ENCODE measurements at places on chromosomes 2 and 18.

DNA sequence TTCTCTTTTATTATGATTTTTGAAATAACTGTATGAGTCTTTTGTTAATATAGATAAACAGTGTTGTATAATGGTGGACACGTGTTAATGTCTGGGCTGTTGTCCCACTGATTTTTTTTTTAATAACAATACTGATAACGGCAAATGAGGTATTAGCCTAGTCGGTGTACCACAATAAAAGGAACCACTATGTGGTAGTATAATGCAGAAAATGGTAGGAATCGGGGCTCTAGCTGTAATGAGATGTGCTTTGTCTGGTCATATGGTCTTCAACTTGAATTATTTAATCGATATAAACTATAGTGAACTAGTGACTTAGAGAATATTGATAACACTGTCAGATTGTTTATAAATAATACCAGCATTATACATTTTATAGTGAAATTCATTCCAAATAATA, 517.9 kb upstream of the SPHKAP start:
- peak; percentile 67 for DNase-seq

GRCh38 chr2:157443795-157444640, at the start of gene CYTIP:
Gene CYTIP (minus strand): TSS chr2:157444089. CDS start chr2:157444020, 69 bp downstream.
- DNase-seq: no peak

- DNase-seq: peak; percentile 27
These were observed 456 bp downstream of the DOK1 start for GRCh38 chr2:74554820-74555531.

GRCh38 chr18:50038448-50038847, 156.5 kb downstream of the MYO5B start:
- DNase-seq: peak; percentile 1

GRCh38 chr2:10079870-10080535, at the start of gene CYS1:
Gene CYS1 (minus strand): TSS chr2:10080411. CDS start chr2:10080223, 188 bp downstream.
- no peak for DNase-seq

- peak; percentile 72 for DNase-seq
These were observed 24.4 kb downstream of the SGPP2 start for GRCh38 chr2:222448748-222449181.

- no peak for DNase-seq
These were observed 836 bp downstream of the STK11IP start for GRCh38 chr2:219598308-219599078.

DNA sequence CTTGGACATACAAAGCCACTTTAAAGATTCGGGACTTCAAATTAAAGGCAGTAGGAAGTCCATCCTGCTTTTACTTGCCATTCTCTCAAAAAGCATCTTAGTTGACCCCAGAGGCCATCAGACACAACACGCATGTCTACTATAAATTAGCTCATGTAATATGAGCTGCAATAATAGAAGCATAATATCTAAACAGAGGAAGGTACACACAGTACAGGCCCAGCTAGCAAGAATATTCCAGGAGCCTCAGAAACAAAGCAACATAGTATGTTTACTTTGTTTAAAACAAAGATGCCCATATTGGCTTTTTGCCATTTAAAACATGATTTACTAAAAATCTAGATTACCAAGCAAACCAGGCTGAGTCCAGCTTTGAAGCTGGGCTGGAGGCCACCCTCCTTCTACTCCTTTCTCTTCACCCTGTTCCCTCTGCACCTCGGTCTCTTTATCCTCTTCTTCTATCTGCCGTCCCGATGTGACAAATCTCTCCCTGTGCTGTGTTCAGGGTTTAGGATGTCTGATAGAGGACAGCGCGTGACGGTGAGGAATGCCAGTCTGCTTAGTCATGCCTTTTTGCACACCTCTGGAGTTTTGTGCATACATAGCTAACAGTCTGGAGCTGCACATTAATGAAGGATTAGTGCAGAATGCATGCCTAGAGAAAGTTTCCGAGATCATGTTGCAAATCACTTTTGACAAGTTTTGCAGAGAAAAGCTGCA, 28.2 kb downstream of the DTNA start:
- peak; percentile 38 for DNase-seq

GRCh38 chr18:5974696-5975095, 79.4 kb upstream of the TMEM200C start:
- no peak for DNase-seq

DNA sequence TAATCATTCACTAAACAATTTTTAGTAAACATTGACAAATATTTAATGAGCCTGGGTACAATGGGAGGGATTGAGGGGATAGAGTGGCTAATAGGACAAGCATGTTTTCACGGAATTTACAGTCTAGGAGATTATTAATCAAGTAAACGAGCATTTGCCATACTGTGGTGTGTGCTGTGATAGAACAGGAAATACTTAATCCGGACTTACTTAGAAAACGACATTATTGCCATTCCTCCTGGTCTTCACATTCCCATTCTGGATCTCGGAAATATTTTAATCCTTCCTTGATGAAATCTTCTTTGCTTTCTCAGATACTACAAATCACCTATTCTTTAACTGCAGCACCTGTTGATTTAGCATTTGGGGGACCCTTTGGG, 905 bp downstream of the TTLL4 start:
- DNase-seq: peak; percentile 72

DNA sequence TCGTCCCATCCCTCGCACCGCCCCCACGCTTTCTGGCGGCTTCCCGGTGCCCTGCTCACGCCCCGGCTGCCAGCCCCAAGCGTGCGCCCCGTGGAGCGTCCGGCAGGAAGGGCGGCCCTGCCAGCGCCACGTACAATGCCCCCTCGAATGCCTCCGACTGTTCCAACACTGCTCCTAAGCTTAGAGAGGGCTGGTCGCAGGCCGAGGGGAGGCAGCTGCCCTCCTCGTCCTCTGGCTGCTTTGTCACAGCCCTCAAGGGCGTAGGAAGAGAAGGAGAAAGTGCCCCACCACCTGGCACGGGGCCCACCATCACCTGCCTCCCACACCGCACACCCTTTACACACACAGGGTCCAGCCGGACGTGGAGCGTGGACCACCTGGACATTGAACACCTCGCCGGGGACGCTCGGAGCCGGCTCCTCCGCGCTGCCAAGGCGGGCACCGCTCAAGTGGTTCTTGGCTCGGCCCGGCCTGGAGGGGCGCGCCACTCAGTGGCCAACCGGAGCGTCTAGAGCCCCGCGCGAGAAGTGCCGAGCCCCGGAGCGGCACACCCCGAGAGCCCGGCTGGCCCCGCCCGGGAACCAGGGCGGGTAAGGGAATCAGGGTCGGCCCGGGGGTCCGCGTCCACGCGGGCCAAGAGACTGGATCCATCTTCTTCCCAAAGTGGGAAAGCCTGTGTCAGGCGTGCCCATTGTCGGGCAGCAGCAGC, 830 bp downstream of the DNER start:
- DNase-seq: no peak

DNA sequence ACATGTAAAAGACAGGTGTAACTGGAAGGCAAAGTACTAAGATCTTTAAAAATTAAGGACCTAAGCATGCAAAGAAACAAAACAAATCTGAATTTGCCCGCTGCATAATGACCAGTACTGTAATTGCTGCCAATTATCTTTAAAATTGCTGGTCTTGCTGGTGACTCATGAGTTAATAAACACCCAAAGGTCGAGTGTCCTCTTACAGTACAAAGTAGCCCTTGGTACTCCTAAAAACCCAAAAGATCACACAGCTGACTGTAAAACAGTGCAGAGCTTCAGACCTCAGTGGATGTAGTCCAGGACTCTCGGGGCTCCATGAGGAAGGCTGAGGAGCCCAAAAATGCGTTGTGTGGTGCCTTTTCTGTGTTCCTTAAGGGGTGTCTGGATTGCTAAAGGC, 308.7 kb downstream of the CNTNAP5 start:
- no peak for DNase-seq

DNA sequence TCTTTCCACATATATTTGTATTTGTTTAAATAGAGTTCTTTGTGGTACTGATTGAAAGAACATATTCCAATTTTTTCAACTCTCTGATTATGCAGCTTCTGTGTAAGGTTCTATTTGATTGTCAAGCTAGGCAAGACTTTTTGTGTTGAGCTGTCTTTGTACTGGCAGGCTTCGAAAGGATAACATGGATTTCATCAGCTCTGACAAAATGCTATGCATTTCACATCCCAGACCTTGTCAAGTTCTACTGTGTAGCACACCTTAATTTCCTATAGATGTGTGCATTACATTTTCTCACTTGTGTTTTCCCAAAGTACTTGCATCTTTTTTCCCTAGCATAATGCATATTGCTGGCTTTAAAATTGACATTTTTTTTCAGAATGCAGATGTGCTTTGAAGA, 555.0 kb upstream of the GYPC start:
- DNase-seq: no peak

GRCh38 chr2:168666339-168666738, 136.1 kb upstream of the NOSTRIN start:
- peak; percentile 76 for DNase-seq

- peak; percentile 81 for DNase-seq
These were observed 58.4 kb downstream of the ITGB1BP1 start for GRCh38 chr2:9364791-9365497.

DNA sequence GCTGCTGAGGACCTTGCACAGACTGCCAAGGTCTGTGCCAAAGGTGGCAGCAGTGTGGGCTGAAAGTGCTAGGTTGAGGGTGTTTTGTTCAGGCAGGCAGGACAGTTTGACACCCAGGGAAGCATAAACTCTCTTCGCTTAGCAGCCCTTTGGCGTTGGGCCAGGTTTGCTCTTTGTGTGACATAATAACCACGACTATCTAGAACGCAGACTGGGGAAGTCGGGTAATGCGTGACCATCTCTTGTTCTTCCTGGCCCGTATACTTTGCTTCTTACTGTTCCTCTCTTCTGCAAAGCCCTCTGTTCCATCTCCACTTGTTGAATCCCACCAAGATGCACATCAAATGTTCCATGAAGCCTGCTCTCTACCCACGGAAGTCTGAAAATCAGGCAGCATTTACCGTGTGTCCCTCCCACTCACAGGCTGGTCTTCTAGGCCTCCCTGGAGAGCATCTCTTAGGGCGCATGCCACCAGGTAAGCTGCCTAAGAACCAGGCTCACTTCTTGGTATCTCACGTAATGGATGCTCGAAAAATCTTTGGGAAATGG, 96.7 kb upstream of the LMAN1 start:
- no peak for DNase-seq

DNA sequence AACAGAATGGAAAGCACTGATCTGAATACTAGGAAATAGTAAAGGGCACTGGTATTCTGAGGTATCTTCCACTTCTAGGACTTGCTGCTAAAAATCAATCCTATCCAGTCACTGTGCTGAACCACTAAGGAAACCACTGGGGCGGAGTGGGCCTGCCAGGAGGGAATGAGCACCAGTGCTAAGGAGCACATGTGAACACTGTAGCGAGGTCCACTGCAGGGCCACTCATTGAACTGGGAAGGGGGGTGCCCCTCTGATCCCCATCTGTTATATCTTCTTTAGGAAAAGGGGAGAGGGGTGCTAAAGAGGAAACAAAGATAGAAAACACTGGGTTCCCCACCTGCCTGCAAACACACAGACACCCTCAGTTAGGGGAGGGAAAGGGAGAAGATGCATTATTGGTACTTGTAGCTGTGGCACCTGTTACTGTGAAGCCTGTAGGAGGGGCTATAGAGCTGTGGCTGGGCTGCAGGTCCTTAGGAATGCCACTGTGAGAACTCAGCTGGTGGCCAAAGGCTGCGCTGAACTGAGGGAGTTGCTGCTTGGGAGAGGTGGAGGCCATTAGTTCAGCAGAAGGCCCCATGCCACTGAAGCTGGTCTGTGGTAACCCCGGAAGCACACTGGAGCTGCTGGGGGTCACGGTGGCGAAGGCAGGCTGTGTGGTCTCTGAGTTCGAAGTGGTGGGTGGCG, 81.8 kb downstream of the INO80D start:
- peak; percentile 28 for DNase-seq

- no peak for DNase-seq
These were observed 115.2 kb downstream of the MARCHF4 start for GRCh38 chr2:216257089-216257488.

GRCh38 chr2:68466361-68466777, 725 bp downstream of the FBXO48 start:
- peak; percentile 73 for DNase-seq

DNA sequence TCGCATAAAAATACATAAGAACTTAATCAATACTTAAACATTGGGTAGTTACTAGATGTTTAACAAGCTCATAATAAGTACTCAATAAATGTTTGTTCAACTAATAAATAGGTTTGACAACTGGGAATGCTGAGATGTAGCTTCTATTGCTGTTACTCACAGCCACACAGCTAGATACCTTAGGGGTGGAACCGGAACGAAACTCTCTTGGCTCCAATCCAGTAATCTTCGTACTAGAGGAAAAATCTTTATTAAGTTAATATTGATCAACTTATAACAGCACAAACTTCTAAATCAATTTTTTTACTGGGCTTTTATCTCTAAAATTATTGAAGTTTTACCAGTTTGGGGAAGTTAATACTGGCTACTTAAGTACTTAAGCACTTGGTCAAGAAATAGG, 247.8 kb downstream of the PAX3 start:
- no peak for DNase-seq

DNA sequence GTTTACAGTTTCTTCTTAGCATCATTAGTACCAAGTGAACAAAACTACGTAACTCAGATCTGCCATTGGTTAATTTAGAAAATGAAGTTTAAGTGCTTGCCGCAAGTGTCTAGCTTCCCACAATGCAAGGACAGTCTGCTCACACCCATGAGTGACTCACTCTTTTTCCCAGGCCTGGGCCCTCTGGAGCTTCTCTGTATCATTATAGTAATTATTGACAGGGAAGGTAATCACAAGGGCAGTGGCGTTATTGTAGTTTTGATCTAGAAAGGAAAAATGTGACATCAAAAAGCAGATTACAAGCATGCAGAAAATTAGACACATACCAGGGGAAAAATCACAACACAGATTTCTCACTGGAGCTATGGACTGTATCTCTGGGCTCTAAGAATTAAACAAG, 38.5 kb downstream of the NPC1 start:
- DNase-seq: no peak

DNA sequence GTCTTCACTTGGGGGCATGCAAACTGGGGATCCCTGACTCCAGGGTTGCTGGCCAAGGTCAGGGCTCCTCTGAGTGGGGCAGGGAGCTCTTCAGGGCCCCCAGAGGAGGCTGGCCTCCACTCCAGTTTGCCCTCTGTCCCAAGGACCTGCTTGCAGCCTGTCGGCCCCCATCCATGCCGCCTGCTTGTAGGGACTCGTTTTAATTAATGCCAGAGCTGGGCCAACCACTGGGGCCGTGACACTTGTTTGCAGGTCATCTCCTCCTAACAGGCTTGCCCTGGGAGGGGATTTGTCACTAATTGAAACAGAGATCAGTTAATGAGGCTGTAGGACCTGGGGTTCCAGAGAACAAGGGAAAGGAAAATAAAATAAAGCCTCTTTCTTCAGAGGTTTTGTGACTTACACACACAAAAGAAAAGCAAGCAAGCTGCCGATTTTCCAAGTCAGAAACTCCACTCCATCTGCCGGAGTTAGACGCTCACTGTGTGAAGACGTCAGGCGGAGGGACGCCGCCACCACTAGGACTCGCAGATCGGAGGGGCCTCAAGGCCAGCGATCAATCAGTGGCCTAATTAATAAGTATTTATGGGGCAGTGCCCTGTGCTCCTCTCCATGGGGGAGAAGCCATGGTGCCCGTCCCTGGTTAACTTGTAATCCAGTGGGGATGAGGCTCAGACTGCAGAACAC, 75.9 kb downstream of the SFXN5 start:
- no peak for DNase-seq
